ENCODE measurements at places on chromosomes 16 and 17.

GRCh38 chr16:79792076-79792475 is 191.5 kb upstream of the MAF start:
- DNase-seq: no peak

DNA sequence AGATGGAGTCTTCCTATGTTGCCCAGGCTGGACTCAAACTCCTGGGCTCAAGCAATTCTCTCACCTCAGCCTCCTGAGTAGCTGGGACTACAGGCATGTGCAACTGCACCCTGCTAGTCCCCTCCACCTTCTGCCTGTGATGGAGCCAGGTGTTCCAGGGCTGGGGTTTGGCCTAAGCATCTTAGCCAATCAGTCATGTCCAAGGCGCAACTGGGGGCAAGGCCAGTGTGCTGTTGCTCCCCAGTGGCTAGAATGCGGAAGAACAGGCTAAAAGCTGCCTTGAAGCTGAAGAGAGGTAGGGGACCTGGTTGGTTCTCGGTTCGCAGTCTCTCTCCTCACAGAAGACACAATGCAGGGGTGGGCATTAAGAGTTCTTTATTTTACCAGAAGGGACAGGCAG is 18.6 kb downstream of the FLOT2 start:
- no peak for DNase-seq

GRCh38 chr16:71360378-71360777 is 1.9 kb downstream of the CALB2 start:
- DNase-seq: peak; percentile 85

GRCh38 chr17:46890638-46891037 is 32.3 kb upstream of the GOSR2 start:
- DNase-seq: no peak

DNA sequence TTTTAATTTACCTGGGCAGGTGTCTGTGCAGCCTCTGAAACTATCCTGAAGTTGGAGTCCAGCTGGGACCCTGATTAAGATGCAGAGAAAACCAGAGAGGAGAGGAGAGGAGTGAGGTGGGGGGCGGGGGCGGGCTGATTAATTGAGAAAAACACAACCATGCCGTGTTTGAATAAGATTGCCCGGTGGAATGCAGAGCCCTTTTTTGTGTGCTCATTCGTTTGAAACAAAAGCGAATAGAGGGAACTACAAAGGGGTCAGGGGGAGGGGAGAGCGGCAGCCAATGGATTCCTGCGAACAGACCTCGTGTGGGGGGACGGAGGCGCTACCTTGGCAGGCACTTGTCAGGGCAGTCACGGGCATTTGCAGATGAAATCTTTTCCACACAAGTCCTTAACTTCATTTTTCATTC is 355.8 kb downstream of the SOX9 start:
- DNase-seq: no peak

DNA sequence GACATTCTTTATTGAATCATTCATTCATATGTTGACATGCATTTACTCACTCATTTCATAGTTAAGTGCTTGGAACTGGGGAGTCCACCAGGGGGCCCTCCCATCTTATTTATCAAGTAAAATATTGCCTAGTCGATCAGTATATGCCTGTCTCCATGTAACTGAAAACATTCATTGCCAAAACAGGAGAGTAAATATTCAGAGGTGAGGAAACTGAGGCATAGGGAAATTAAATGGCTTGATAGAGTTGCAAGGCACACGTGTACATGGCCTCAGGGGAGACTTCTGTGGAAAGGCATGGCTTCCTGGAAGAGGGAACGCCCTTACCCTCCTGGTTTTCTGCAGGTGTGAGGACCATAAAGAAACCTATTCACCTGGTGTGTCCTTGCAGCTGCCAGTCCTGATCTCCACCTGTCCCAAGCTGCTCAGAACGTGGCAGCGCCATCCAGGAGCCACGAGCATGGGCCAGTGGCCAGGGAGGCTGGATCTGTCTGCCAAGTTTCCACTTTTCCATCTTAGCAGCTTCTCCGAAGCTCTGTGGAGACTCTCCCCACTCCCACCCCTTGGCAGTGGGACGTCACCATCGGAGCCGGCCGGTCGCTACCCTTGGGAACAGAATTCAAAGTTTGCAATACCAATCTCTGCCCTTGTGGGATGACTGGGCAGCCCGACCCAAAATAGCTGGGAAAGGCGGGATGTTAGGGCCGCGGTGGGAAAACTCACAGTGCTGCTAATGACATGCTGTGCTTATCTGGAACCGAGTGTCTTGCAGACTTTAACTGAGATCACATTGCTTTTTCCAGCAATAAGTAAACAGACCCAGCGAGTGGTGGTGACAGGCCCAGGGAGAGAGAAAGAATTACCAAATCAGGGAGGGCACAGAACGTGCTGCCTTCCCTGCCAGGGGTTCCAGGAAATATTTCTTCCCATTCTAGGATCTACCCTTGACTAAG is 4.1 kb upstream of the C1QTNF1 start:
- no peak for DNase-seq

DNA sequence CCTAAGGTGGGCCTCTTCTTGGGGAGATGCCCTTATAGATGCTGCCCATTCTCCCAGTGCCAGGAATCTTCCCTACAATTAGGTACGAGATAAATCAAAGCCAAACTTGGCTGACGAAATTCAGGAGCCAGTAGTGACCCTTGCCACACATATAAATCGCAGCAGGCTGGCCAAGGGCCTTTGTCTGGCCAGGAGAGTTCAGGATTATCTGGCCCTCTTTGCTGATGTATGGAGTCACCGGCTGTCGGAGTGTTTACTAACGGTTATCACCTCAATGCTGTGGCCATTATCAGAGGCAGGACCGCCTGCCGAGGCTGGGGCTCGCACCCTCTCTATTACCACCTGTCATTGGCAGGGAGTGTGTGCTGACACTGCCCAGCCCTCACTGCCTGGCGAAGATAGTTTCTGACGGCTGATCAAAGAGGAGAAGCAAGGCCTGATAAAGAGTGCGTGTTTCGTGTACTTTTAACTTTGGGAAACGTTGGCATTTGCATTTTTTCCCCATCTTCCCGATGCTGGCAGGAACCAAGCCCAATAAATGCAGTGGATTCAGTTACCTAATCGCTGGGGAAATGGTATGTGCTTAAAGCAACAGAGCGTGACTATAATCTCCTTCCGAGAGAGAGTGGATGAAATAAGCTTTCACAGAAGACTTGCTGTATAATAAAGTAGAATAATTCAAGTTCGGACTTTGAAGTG is 32.8 kb upstream of the TBX2 start:
- DNase-seq: no peak

DNA sequence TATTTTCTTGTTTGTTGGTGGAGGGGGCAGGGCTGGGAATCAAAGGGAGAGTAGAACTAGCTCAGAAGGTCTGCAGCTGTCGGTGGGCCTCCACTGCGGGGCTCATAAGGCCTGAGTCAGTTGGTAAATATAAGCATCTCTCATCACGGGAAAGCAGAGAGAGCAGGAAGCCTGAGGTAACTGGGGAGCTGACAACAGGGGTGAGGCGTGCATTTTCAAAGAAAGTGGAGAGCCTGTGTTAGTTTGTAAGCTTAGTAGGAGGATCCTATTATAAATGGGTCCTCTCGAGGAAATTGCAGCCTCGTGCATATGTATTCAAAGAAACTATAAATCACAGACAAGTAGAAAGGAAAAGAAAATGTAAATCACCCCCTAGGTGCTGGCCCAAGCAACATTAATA is 221.0 kb upstream of the CDH13 start:
- no peak for DNase-seq

GRCh38 chr17:20281860-20282259 is 185.5 kb downstream of the LGALS9B start:
- no peak for DNase-seq

DNA sequence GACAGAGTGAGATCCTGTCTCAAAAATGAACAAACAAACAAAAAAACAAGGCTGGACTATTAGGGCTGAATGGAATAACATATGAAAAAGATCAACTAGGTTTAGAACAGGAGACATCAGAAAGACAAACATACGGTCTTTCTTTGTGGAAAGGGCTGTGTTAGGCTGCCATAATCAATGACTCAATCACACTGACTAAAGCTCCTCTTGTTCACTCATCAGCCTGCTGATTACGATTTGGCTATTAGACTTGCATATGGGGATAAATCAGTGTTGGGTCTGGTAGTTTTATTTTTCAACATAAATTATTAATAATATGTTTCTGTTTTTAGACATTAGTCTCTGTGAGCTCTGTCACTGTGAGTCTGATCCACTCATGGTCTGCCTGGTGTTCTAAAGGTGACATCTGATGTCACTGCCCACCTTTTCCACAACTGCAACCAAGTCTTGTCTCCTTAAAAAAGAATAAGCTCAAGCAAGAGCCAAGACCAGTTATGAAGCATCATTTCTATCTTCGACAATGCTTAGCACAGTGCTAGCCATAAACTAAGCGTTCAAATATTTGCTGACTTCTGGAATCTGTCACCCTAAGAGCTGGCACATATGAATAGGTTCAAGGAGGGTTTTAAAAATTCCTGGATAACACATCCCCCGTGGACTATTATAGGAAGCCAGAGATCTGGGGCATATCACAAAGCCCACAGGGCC is 10.2 kb downstream of the CFAP20 start:
- no peak for DNase-seq

DNA sequence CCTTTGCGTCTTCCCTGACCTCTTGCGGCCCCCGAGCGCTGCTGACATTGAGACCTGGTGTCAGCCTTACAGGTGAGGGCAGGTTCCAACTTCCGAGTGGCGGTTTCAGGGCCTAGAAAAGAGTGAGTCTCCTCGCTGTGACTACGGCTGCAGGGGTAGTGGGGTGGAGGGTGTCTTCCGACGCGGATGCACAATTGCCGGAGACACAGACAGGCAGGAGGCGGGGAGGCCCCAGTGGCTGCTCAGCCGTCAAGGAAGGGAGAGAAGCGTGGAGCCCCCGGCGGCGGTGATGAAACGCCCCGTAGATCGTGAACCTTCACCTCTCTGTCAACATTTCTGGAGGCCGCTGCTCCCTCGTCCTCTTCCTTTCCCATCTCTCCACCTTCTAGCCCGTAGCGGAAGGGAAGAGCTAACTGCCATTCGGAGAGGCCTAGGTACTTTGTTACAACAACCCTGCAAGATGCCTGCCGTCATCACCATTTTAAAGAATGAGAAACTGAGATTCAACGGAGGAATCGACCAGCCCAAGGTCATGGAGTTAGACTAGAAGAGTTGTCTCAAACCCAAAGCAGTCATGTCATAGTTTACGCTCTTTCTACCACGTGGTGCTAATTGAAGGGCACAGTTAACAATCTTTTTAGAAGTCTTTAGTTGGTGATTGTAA is 485 bp downstream of the DNAJA3 start:
- no peak for DNase-seq

GRCh38 chr17:50840311-50840851 is 5.0 kb downstream of the WFIKKN2 start:
- DNase-seq: no peak

GRCh38 chr17:42507671-42508070 is 28.4 kb upstream of the NAGLU start:
- DNase-seq: no peak

DNA sequence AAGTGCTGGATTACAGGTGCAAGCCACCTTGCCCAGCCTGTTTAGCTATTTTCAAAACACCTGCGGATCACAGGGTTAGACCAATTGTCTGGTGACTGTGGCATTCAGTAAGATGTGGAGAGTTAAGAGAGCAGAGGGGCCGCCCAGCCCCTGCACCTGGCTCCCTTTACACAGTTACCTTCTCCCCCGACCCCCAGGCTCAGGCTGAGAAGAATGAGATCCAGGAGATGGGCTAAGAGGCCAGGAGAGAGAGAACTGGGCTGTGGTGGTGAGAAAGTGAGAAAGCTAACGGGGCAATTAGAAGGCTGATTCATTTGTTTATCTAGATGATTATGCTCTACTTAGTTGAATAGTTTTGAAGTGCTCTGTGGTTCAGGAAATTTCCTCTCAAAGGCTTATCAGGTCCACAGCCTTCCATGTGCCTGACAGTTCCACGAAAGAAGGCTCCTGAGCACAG is 67.8 kb upstream of the AXIN2 start:
- DNase-seq: no peak

DNA sequence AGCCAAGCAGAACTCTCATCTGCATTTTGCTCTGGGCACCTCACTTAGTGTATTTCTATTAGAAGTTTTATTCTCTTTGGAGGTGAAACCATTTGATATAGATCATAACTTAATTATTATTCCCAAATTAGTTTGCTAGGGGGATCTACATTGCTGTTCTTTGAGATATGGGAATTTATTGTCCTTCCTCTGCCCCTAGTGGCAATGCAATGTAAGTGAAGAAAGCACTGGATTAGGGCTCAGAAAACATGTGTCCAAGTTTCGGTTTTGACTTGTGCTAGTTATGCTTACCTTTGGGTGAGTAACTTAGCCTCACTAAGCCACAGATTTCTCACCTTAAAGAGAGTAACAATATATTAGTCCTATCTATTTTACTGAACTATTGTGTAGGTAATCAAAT is 2.9 kb downstream of the KRT39 start:
- DNase-seq: no peak

GRCh38 chr17:47643116-47643515 is 6.6 kb upstream of the KPNB1 start:
- no peak for DNase-seq

DNA sequence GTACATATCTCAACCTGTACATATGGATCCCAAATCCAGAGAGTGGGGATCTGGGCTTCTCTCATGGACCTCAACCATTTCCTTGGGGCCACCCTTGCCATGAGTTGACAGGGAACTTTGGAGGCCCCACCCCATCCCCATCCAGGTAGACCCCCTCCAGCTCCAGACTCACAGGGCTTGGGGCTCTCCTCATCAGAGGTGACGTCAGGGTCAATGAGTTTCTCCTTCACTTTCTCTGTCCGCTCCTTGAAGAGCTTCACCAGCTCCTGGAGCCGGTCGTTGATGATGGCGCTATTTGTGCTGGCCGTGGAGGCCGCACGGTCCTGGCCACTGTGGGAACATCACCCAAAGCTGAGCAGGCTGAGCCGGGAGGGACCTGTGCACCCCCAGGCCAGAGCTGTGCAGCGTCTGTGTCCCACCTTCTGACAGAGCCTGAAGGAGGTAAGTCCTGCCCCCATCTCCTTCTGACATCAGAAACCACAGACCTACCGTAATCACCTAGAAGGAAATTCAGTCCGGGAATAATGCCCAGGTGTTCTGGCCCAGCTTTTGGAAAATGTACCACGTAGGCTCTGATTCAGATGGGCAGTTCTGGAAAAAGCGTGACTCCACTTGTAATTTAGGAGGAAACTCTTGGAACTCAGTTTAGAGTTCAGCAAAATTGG is 50.6 kb downstream of the CNGB1 start:
- no peak for DNase-seq

GRCh38 chr16:2919511-2920255 is 8.0 kb downstream of the FLYWCH1 start:
- DNase-seq: no peak

- DNase-seq: no peak
These were observed 416.0 kb downstream of the MAF start for GRCh38 chr16:79184464-79185030.

DNA sequence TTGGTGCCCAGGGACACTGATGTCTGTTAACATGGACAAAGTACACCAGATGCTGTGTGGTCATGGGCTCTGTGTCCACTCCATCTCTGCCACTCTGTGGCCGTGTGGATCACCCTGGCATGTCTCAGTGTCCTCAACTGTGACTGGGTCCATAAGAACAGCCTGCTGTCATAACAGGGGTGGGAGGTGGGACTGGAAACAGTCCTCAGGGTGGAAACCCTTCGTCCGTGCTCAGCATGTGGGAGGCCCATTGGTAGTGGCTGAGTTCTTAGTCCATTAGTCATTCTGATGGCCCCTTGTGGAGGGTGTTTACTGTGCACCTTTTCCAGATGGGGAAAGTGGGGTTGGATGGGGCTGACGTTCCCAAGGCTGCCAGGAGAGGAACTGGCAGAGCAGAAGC is 12.8 kb downstream of the FLYWCH2 start:
- DNase-seq: no peak

GRCh38 chr16:28497861-28498599 is 3.6 kb downstream of the APOBR start:
- DNase-seq: no peak

- no peak for DNase-seq
These were observed 231.4 kb downstream of the TMEM114 start for GRCh38 chr16:8358937-8359336.
